ENCODE measurements at places on chromosomes 11 and 22.

GRCh38 chr22:46090036-46090591 is 60.2 kb upstream of the PPARA start:
- DNase-seq: no peak

GRCh38 chr11:102393272-102393730 is 46.3 kb downstream of the BIRC2 start:
- no peak for DNase-seq

GRCh38 chr22:32465661-32466060 is 1.4 kb upstream of the BPIFC start:
- no peak for DNase-seq

DNA sequence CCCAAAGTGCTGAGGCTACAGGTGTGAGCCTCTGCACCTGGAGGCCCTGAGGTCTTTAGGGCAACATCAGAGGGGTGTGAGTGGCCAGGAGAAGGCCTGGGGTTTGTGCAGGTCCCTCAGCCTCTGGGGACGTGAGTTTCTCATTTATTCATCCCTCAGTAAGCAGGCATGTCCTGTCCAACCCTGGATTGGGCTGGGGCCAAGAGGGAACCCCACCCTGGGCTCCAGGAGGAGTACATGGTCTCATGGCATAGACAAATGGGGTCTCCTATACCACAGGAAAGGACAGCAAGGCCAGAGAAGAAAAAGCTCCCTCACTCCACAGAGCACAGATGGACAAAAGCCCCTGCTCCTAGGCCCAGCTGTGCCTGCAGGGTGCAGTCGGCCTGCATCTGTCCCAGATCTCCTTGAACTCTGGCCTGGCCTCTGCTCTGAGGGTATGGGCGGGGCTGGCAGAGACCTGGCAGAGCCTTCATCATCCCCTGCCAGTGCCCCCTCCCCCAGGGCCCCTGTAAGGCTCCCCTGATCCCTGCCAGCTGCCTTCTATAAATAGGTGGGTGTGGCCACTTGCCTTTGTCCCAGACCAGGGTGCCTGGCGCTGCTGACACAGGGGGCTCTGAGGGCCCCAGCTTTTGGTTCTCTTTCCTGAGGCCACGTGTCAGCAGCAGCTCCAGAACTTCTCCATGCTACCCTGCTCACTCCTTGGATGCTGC is 34.6 kb downstream of the A4GALT start:
- DNase-seq: no peak

GRCh38 chr22:21446128-21446826 is 20.9 kb upstream of the TMEM191C start:
- DNase-seq: no peak

DNA sequence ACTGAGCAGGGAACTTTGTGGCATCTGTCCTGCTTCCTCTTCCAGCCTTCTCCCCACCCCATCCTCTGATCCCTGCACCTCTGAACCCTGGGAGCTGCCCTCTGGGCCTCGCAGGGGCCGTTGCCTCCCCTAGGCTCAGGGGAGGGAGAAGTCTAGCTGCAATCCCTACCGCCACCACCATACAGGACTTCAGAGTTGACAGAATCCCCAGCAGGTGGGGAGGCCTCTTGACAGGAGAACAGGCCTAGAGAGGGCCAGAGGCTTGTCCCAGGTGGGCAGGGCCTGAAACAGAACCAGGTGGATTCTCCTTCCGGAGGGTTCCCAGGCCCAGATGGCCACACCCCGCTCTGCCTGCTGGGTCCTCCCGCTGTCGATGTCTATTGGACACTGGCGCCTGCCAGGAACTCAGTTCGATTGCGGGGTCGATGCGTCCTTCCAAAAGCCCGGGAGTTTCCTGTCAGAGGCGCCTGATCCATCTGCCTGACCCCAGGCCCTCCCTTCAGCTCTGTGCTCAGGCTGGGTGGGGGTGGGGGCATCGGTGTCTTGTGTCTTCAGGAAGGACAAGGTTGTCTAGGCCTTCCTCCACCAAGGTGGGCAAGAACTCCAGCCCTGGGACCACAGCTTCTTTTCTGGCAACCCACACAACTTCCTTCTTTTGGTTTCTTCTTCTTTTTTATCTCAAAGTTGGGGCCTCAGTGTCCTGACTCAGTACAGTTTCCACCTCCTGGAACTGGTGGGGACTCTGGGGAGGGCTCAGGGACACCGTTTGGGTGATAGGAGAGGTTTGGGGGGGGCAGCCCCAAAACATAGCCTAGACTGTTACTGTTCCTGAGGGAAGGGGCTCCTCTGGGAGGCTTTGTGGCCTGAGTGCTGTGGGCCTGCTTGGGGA is 6.4 kb downstream of the STARD10 start:
- no peak for DNase-seq

GRCh38 chr11:126707498-126707897 is 293.1 kb downstream of the KIRREL3 start:
- DNase-seq: no peak

DNA sequence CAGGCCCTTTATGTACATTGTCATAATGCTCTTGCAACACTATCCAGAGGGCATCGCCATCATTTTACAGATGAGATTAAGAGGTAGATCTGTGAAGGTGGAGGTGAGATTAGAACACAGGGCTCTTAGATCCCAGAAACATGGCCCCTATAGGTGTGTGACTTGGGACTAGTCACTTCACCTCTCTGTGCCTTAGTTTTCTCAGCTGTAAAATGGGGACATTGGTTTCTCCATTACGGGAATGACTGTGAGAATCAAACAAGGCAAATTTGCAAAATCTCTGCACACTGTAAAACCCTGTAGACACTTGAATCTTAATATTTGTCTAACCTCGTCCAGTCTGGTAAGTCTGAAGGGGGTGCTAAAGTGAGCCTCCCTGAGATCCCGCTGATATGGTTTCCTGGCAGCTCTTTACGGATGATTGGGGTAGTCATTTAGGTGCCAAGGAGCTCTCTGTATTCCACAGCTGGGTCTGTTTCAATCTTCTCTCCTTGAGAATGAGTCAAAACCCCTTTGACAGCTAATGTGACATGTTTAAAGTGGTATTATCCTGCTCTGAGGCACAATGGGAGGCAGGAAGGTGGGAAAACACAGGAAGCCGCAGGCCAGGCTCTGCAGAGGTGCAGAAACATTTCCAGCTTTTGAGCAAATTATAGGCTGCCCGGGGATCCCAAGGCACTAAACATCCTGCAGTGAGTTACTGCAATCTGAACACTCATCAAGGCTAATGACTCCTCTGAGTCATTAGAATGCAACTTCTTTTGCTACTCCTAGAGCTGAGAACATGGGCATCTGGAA is 140.8 kb downstream of the CCDC81 start:
- no peak for DNase-seq

GRCh38 chr11:120401506-120401905 is 65.3 kb downstream of the ARHGEF12 start:
- no peak for DNase-seq
